Neural crest cell (in vitro differentiated cells): ENCODE measurements at places on chromosomes 11 and 22. TPM values are rescaled to one million over a fixed set of nuclear protein-coding genes. Genes with fewer than 3 reads are reported as not detected.
A peak's percentile ranks its signal among the peaks of the same experiment; 100 is the strongest.

- DNase-seq: no peak
Measured at GRCh38 chr11:17498475-17498874, 21.8 kb upstream of the ABCC8 start.

GRCh38 chr11:125348141-125348651 lies 147.9 kb downstream of the FEZ1 start:
- peak; percentile 89 for DNase-seq

DNA sequence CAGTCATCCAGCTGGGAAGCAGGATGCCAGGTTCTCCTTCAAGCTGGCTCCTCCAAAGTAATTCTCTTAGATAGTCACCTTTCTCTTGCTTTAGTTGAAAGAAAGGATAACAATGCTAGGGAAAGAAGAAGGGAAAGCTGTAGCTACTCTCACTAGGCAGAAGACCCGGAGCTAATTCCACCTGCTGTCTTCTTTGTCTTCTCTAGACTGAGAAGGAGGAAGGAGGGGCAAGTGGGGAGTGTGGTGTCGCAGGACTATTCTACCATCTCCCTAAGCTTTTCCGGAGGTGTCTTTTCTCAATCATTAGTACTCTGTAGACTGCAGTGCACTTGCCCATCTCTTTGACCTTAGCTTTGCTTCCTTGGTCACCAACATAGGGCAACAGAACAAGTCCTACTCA lies 162.8 kb downstream of the NCAM1 start:
- no peak for DNase-seq

The TRIM51 gene
- not detected in 2 replicates for total RNA-seq

The TCIRG1 gene
- 8.1 and 10.2 TPM in 2 replicates for total RNA-seq
